ENCODE measurements at places on chromosomes 12 and 14. TPM values are rescaled to one million over a fixed set of nuclear protein-coding genes. Genes with fewer than 3 reads are reported as not detected.

GLI1 gene
- total RNA-seq: 2.2 TPM

DHRS7 gene
- total RNA-seq: 52.2 TPM

REP15 gene
- total RNA-seq: 0.30 TPM

GPD1 gene
- total RNA-seq: 0.41 TPM

PMCH gene
- 2.8 TPM for total RNA-seq

AICDA gene
- not detected for total RNA-seq

RPL10L gene
- total RNA-seq: not detected

EIF2S3B gene
- total RNA-seq: 1.0 TPM

TAS2R50 gene
- total RNA-seq: 2.0 TPM

TUNAR gene
- total RNA-seq: not detected

CLEC6A gene
- total RNA-seq: not detected

RAPGEF3 gene
- total RNA-seq: 0.20 TPM

HOXC11 gene
- not detected for total RNA-seq

TMEM132D gene
- total RNA-seq: not detected

RTN1 gene
- total RNA-seq: not detected
